NCI-H524 (cell line): ENCODE measurements at places on chromosomes 4 and X.

GRCh38 chr4:155681886-155682285, 15.2 kb downstream of the GUCY1A1 start:
- no peak for DNase-seq

- no peak for DNase-seq
These were observed 7.6 kb upstream of the USP53 start for GRCh38 chr4:119204916-119205315.

GRCh38 chr4:44916411-44916810, 190.1 kb upstream of the GNPDA2 start:
- no peak for DNase-seq

DNA sequence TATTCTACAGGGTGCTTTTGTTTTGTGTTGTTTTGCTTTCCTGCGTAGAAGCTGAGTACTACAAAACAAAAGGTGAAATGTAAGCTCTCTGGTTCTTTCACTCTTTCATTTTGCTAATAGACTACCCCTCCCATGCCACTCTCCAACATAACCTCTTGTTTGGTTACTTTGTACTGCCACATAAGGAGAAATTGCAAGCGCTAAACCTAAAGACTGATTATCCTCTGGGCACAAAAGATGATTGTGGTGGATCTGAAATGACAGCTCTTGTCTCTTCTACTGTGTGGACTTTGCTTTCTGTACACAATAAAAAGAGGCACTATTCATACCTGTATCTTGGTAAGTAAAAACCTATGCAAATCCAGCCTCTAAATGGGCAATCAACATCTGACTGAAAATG, 5.3 kb downstream of the MBNL3 start:
- DNase-seq, result no peak

- DNase-seq, result peak; percentile 62
These were observed 49.0 kb upstream of the TRAM1L1 start for GRCh38 chr4:117134386-117134785.

- peak; percentile 39 for DNase-seq
These were observed 287.4 kb downstream of the CHIC1 start for GRCh38 chrX:73850124-73851013.
